ENCODE measurements at places on chromosomes 5 and 9.

DNA sequence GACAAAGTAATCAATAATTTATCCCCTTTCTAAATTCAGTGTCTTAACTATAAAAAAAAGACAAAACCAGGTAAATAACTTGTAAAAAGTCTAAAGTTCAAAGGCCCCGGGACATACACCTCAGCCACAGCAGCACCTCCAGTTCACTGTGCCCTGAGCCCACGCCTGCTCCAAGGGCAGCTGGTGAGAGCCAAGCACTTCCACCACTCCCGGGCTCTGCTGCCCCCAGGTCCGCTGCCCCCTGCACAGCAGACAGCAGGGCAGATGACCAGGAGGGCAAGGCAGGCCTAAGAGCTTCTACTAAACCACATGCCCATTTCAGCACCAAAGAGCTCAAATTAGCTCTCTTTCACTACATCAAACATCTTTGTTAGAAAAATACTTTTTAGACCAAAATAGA, 91.9 kb downstream of the CAMSAP1 start:
- no peak for DNase-seq

- no peak for DNase-seq
Measured at GRCh38 chr9:128428644-128429512, 8.2 kb downstream of the CERCAM start.

- no peak for DNase-seq
Measured at GRCh38 chr5:151258201-151258611, 5.2 kb downstream of the GM2A start.

GRCh38 chr9:14346811-14347405, 33.0 kb upstream of the NFIB start:
- DNase-seq, result no peak

DNA sequence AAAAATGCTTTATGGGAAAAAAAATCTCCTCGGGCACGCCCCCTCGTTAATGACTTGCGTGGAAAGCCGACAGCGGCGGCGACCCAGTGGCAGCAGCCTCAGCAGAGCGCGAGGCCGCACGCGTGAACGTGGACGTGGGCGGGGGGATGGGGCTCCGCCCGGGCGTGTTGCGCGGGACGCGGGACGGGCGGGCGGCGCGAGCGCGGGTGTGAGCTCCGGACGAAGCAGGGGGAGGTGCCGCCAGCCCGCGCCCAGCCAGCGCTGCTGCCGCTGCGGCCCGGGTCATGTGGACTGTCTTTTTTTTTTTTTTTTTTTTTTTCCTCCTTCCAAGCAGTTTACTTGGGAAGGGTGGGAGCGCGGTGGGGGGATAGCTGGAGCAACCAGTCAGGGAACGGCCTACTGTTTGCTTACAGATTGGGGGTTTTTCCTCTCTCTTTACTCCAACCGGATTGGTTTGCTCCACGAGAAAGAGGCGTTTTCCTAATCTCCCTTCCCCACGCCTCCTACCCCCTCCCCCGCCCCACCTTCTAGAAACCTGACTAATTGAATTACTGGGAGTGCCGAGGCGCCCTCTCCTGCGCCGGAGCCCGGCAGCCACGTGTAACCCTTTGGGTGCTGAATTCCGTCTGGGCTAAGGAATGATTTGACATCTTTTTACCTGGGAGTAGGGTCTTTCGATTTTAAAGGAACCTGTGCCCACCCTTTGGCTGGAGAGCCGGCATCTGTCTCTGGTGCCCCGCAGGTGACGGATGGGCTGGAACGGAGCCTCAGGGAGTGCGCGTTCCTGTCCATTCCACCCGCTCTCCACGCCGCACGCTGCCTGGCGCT, 1.7 kb upstream of the EFNA5 start:
- no peak for DNase-seq

DNA sequence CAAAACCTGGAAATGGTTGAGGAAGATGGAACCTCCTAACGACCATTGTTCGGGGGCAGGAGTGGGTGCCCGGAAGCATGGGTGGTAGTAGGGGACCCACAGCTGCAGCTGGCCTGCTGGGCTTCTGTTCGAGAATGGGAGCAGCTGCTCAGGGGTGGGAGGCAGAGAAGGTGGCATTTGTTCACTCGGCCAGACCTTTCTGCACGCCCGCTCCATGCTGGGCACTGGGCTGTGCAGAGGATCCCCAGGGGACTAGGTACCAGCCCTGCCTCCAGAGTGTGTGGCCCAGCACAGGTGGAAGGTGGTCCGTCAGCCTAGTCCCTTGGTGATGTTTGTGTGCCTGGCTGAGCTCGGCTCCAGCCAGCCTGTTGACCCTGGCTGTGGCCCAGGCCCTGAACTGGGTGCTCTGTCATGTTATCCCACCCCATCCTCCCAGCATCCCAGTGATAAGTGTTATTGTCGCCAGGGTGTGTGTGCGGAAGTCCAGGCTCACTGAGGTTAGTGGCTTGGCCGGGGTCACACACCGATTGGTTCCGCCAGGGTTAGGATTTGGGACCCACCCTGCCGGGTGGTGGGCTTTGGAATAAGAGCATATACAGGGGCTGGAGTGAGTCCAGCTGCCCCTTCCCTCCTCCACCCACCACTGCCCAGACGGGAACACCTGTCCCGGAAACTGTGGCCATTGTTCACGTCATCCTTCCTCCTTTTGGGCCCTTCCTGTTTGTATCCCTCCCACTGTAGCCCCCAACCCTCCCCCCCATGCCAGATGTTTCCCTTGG, 4.8 kb downstream of the N4BP3 start:
- no peak for DNase-seq

DNA sequence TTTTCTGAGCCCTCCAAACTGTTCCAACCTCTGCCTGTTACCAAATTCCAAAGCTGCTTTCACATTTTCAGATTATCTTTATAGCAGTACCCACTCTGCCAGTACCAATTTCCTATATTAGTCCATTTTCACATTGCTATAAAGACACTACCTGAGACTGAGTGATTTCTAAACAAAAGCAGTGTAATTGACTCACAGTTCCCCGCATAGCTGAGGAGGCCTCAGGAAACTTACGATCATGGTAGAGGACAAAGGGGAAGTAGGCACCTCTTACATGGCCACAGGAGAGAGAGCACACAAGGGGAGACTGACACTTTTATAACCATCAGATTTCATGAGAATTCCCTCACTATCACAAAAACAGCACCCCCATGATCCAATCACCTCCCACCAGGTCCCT, 105.0 kb downstream of the DTWD2 start:
- no peak for DNase-seq

DNA sequence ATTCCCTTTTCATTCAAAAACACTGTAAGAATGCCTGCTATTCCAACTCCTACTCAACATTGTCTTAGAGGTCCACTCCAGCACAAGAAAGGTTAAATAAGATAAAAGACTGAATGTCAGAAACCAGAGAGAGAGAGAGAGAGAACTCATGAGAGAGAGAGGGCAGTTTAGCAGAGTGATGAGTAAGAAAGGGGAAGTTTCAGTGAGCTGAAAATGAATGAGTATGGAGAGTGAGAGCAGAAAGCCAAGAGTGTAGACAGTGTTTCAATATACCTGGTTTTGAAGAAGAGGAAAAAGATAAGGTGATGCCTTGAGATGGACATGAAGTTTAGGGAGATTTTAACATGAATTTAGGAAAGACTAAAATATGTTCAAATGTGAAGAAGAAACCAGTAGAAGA, 528.0 kb upstream of the SEMA6A start:
- DNase-seq, result no peak

DNA sequence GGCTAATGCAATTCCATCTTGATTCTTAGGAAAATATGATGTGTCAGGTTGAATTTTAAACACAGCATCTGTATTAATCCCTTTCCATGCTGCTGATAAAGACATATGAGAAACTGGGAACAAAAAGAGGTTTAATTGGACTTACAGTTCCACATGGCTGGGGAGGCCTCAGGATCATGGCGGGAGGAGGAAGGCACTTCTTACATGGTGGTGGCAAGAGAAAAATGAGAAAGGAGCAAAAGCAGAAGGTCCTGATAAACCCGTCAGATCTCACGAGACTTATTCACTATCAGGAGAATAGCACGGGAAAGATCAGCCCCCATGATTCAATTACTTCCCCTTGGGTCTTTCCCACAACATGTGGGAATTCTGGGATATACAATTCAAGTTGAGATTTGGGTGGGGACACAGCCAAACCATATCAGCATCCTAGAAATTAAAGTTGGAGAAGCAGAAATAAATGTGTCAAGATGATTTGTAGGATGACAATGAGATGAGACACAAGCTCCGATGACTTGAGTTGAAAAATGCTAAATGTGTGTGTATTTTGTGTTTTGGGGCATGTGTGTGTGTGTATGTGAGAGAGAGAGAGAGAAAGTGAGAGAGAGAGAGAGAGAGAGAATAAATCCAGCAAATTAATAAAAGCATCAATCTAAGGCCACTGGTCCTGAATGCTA, 48.5 kb upstream of the ANKRD55 start:
- DNase-seq, result no peak

GRCh38 chr5:96243203-96243602, 189.8 kb downstream of the PCSK1 start:
- no peak for DNase-seq

DNA sequence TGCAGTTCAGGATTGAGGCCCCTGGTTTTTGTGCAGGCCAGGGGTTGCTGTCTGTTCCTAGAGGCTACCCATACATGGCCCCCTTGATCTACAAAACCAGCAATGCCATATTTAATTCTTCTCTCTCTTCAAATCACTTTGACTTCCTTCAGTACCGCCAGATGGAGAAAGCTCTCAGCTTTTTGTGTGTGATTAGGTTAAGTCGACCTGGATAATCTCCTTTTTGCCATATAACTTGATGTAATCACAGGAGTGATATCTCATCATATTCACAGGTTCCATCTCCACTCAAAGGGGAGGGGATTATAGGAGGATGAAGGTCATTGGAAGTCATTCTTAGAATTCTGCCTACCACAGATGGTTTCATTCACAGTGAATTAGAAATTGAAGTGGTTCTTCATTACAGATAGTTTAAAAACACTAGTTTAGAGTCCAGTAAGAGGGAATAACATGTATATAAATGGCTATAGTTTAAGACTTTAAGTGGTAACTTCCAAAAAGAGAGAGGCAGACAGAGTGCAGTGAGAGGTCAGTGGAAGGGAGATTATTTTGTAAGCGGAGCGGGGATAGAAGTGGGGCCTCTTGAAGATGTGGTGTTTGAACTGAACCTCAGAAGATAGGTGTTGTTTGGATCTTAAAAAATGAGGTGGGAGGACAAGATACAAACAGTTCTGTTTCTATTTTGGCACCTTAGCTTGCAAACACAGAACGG, 85.9 kb downstream of the GALNT10 start:
- no peak for DNase-seq

GRCh38 chr5:172956936-172957335, 2.3 kb upstream of the RPL26L1 start:
- no peak for DNase-seq

DNA sequence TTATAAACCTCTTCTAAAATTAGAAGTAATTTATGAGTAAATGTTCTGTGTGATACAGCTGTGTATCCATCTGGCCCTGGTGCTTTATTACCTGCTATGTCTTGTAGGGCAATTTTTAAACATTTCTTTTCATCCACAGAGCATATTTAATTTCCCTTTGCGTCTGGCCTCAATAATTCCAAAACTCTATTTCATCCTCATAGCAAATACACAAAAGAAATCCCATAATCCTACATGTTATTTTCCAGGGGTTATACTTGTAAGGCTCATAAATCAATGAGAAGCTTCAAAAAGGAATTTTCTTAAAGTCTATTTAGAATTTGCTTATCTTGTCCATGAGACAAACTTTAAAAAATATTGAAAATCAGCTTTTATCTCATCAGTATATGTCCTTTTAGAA, 167.0 kb downstream of the TTC39B start:
- no peak for DNase-seq

- no peak for DNase-seq
Measured at GRCh38 chr5:177997319-177997670, 1.3 kb upstream of the PROP1 start.

DNA sequence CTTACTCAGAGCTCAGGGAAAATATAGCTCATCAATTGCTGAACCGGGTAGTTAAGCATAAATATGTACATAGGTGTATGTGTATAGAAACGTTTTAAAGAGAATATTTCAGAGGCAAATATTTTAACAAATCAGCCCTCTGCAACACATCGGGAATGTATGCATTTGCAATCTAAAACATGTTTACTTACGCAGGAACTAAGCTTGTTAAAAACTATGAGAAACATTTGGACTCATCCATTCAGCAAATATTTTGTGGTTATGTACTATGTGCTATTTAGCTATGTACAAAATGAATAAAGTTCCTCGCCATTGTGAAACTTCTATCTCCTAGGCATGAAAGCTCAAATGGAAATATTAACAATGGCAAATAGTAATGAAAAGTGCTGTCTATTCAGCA, 469.9 kb downstream of the ARHGEF28 start:
- DNase-seq, result no peak

- no peak for DNase-seq
Measured at GRCh38 chr9:86405086-86405491, 50.9 kb upstream of the TUT7 start.

DNA sequence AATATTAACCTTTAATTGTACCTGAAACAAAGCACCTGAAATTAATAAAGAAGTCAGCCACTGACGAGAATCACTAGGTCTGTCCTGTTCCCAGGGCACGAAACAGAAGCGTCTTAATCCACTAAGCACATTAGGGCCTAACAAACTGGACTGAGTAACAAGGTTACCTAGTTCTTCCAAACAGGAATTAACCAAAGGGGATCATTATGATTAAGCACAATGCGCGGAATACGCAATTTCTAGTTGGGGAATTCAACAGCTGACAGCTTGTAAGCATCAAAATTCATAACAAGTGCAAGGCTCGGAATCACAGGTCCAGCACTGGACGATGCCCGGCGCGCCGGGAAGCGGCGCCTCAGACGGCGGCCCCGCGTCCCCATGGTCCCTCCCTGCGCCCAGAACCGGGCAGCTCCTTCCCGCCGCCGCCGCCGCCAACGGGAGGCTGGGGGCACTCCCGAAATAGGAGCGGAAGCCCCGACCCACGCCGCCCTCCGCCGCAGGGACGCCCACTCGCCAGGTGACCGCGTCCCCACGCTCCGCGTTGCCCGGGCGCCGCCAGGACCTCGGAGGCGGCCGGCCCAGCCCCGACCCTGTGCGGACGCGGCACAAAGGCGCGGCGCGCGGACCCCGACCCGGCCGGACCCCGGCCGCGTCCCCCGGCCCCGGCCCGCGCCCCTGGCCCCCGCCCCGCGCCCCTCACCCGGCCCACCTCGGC, 898 bp downstream of the CAMSAP1 start:
- DNase-seq, result peak; percentile 12

- DNase-seq, result no peak
Measured at GRCh38 chr5:160312960-160313727, 780 bp upstream of the CCNJL start.

- no peak for DNase-seq
Measured at GRCh38 chr9:96309850-96310249, 7.9 kb upstream of the HSD17B3 start.

DNA sequence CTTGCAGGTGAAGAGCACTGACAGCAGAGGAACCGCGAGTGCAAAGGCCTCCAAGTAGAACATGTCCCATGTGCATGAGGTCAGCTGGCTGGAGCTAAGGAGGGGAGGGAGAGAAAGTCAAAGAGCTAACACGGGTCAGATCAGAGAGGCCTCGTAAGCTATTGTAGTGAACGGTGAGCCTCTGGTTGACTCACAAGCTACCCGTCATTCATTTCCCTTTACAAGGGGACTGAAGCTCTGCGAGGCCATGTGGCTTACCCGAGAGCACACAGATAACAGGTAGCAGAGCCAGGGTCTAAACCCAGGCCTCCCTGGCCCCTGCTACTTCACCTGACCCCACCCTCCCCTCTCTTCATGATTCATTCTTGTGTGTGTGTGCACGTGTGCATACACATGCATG, 152.7 kb upstream of the ADRA1B start:
- no peak for DNase-seq

Measured in stimulated activated CD8-positive, alpha-beta memory T cell treated with anti-CD3 and anti-CD28 coated beads, Interleukin-12 subunit alpha, Interleukin-12 subunit beta, amount 100 ng/mL, for 4 hours (primary cell).